Kidney capillary endothelial cell (primary cell): ENCODE measurements at places on chromosomes 4 and X.
A peak's percentile ranks its signal among the peaks of the same experiment; 100 is the strongest.

GRCh38 chr4:184477201-184477999 is 3.0 kb upstream of the IRF2 start:
- DNase-seq: no peak

GRCh38 chr4:148271166-148271565 is 171.0 kb downstream of the NR3C2 start:
- peak; percentile 47 for DNase-seq

DNA sequence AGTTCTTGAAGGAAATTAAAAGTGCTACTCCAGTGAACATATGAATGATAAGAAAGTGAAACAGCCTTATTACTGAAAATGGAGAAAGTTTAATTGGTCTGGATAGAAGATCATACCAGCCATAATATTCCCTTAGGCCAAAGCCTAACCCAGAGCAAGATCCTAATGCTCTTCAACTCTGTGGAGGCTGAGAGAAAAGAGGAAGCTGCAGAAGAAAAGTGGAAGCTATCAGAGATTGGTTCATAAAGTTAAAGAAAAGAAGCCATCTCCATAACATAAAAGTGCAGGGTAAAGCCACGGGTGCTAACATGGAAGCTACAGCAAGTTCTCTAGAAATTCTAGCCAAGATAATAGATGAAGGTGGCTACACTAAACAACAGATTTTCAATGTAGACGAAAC is 85.5 kb upstream of the ATOH1 start:
- DNase-seq: no peak

GRCh38 chr4:128769011-128769410 is 40.5 kb upstream of the JADE1 start:
- DNase-seq: no peak

GRCh38 chrX:132483488-132483887 is 5.3 kb downstream of the MBNL3 start:
- DNase-seq: no peak

DNA sequence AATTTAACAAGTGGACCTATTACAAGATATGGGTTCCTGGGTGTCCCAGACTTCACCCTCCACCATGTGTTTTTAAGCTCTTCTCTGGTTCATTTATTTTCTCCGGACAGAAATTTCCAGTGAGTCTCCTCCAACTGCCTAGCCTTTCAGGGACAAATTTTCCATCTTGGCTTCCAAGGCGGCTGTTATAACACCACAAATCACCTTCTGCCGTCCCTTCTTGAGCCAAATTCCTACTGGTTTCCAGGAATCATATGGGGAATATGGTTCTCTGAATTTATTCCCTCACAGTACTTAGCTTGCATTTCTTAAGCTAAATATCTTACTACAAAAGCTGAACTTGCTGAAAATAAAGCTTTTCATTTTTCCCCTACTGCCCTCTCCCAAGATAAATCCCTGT is 18.8 kb downstream of the NEXMIF start:
- DNase-seq: no peak

DNA sequence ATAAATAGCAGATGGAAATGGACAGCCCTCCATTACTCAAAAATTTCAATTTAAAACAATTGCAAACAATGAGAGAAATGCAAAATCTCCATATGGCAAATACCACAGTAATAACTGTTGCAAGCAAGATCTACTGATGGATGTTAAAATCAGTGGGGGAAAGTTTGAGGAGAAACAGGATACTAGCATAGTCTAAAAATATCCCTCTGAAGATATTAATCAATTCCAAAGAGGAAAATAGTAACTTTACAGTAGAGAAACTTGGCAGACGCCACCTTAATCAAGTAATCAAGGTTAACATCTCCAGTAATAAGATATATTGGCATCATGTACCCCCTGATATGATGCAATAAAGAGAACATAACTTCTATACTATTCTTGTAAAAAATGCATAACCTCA is 344.8 kb downstream of the ZNF674 start:
- DNase-seq: no peak

- no peak for DNase-seq
These were observed 603.8 kb downstream of the RAPGEF2 start for GRCh38 chr4:159706704-159707103.

- DNase-seq: no peak
These were observed 154.4 kb upstream of the ETNPPL start for GRCh38 chr4:108917255-108917654.

GRCh38 chrX:66017659-66018170 is 22.2 kb downstream of the VSIG4 start:
- no peak for DNase-seq

DNA sequence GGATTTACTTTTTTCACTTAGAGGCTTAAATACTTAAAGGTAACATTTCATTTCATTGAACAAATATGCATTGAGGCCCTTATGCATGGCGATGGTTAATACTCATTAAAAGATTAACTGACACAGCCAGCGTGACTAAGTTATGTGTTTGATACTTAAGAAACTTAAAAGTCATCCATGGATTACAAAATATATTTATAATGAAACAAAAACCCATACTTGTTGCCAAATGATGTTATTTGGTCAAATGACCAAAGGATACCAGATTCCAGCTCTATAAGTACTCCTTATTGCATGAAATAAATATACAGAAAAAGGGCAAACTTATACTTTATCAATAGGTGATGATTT is 26.7 kb downstream of the ZNF330 start:
- no peak for DNase-seq

- DNase-seq: no peak
These were observed 692.6 kb downstream of the FAM133A start for GRCh38 chrX:94366616-94367015.

DNA sequence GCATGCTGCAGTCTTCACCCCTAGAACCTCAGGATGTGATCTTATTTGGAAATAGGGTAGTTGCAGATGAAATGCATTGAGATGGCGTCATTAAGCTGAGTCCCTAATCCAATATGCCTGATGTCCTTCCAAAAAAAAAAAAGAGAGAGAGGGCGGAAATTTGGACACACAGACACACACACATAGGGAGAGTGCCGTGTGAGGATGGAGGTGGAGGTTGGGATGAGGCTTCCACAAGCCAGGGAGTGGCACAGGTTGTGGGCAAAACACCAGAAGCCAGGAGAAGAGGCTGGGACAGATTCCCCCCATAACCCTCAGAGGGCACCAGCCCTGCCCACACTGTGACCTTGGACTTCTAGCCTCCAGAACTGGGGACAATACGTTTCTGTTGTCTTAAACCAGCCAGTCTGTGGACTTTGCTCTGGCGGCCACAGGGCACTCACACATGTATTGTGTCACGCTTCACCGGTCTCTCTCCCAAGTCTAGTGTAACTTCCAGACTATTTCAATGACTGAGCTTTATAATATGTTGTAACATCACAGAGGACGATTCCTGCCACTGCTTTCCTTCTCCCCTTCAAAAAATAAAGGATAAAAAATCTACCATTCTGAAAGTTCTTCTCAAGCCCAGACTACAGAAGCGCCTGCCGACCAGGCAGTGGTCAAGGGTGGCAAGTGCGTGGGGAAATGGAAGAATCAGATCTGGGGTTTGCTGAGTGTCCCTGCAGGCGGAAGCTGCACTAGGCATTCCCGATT is 35.8 kb upstream of the MAN2B2 start:
- no peak for DNase-seq

DNA sequence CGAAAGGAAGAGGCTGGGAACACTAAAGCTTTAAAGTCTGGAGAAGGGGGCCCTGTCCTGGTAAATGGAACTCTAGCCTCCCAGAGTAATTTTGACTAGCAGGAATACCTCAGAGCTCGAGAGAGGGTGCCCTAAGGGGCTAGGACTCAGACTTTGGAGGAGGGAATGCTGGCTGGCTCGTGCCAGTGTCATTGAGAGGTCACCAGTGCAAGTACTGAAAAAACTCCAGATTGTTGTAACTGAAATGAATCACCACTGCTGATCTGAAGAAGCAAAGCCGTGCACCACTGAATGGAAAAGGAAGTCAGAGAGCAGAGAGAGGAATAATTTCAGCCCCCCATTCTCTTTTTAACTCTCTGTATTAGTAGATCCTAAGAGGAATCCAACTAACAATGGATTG is 690.2 kb downstream of the FAT4 start:
- DNase-seq: no peak

DNA sequence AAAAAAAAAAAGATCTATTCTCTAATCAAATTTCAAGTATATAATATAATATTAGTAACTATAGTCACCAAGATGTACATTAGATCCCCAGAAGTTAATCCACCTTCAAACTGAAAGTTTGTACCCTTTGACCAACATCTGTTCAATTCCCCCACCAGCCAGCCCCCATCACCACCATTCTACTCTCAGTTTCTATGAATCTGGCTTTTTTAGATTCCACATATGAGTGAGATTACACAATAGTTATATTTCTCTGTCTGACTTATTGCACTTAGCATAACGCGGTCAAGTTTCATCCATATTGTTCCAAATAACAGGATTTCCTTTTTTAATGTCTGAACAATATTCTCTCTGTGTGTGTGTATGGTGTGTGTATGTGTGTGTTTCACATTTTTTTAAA is 33.7 kb upstream of the VMA21 start:
- no peak for DNase-seq

DNA sequence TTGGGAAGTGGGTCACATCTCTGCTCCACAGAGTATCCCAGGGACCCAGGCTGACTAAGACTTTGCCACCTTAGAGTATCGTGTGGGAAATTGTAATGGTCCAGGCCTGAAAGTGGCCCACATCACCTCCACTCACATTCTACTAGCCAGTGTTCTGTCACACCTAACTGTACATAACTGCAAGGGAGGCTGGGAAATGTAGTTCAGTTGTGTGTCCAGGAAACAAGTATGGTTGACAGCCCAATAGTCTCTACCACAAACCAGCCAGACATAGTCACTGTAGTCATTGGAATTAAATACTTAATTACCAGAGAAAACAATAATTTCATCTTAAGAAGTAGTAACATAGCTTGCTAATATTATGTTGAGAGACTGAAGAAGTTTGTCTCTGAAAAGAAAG is 233.4 kb upstream of the S100G start:
- DNase-seq: no peak

DNA sequence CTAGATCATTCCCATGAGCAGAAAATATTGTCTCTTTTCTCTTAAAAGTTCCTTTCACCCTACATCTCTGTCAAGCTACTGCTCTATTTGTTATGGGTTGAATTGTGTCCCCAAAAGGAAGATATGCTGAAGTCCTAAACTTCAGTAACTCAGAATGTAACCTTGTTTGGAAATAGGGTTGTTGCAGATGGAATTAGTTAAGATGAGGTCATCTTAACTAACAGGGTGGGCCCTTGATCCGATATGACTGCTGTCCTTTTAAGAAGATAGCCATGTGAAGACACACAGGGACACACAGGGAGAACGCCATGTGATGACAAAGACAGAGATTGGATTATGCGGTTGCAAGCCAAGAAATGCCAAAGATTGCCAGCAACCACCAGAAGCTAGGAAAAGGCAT is 12.8 kb upstream of the SLC39A8 start:
- no peak for DNase-seq

- no peak for DNase-seq
These were observed 29.1 kb downstream of the NPNT start for GRCh38 chr4:105924341-105924740.

DNA sequence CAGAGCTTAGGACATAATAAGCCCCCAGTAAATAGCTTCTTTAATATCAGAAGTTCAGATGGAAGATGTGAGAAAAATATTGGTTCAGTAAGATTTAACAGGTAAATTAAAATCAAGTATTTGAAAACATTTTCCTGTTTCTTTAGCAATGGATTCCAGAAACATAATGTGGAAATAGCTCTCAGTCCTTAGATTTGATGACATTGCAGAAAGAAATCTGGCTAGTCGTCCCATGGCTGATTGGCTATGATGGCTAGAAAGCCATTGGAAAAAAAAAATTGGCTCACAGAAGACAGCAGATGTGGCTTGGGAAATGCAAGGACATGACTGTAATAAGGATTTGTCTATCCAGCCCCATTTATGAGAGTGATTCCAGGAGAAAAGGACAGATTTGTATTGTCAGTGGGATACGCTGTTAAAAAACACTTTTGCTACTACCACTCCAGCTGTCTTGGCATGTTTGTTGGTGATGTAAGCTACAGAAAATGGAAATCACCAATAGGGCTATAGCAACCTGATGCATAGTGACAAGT is 78.3 kb downstream of the AR start:
- no peak for DNase-seq
